ENCODE measurements at places on chromosomes 3 and 15.

GRCh38 chr15:38930851-38931572 lies 366.4 kb upstream of the RASGRP1 start:
- DNase-seq = no peak

DNA sequence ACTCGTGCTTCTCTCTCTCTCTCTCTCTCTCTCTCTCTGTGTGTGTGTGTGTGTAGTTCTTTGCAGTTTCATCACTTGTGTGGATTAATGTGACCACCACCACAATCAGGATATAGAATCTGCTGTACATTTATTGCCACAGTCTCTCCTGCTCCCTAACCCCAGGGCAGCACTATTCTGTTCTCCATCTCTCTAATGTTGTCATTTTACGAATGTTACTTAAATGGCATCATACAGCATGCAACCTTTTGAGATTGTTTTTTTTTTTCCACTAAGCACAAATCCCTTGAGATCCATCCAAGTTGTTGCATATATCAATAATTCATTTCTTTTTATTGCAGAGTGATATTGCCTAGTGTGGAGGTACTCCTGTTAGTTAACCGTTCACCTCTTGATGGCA lies 26.9 kb downstream of the SLCO3A1 start:
- DNase-seq = no peak

DNA sequence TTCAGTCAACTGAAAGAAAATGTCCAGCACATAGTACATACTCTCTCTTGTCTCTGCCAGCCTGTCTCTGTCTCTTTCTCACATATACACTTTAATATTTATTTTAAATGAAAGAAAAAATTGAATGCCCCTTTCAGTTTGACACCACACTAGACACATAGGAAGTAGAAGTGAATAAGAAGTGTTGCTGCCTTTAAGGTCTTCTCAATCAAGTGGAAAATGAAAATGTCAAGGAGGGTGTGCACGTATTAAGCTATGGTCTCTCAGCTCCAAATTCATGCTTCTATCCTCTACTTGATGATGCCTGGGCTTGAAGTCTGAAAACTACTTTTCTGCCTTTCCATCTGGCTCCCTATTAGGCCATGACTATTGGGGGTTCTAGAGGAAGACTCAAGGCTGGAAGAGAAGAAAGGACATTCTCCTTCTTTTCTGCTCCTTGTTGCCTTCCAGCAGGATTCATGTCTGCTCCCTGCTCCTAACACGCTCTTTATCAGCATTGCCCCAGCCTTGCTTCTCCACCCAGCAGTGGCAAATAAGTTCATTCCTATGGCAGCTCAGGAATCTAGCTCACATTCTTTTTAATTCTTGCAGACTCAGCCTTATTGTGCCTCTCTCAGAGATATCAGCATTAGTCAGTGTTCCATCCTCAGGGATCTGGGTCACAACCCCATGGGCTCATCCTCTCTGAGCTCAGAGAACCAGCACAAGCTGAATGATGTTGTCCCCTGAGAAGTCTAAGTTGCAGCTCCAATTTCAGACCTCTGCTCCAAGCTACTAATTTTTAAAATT lies 609.1 kb upstream of the GRM7 start:
- DNase-seq = no peak

DNA sequence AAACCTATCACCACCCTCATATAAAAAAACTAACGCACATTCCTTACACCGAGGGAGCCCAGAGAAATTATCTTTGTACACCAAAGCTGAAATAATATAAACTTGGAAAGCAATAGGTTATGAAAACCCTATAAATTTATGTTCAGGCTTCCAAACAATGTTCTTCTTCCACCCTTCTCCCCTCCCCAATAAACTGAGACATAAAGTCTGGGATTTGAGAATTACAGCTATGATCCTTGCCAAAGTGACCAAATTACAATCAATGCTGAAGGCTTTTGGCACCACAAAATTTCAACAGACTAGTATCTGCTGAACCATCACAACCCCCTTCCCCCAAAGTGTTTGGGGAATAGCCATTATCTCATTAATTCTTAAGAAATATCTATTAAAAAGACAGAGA lies 237.8 kb downstream of the FMN1 start:
- no peak for DNase-seq

GRCh38 chr3:129314386-129315222 lies 35.9 kb downstream of the HMCES start:
- DNase-seq = peak; percentile 21

DNA sequence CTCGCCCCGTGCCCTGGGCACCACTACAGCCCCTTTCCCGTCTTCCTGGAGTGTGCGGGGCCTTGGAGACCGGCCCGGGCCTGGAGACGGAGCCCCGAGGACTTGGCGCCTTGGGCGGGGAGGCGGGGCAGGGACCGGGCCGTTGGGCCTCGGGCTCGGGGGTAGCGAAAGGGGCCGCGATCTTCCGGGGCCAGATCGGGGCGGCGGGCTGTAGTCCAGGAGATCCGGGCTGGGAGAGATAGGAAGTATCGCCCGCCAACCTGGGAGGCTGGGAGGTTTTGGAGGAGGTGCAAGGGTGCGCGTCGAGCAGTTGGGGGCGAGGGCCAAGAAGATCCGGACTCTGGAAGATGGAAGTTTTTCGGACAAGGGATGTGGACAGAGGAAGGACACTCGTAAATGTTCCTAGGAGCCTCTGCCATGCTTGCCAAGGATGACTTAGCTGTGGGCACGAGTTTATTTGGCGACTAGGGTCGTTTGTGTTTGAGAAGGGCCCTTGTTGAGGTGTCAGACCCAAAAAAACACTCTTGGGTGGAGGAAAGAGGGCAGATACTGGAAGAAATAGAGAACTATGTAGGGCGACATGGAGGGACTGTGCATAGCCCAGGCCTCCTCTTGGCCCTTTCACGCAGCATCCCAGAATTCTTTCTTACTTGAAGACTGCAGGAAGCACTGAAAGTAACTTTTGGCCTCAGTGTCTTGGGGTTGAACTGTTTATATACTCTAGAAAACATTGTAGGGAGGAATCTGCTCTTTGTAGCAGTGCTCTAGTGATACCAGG lies 712 bp downstream of the RTF1 start:
- no peak for DNase-seq

- no peak for DNase-seq
These were observed 98.8 kb upstream of the TNFAIP8L3 start for GRCh38 chr15:51193526-51193925.

DNA sequence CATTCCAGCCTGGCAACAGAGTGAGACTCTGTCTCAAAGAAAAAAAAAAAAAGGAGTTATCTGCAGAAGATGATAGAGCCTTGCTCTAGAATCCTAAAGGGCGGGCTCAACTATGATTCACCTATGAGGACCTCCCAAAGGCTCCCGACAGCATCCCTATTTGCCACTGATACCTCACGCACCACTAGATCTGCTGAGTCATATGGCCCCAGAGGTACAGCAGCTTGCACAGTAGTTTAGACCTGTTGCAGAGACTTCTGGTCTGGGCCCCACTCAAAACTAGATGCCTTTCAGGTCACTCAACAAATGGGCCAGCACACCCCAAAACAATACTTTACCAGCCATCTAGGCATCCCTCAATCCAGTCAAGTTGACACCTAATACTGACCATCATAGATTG lies 38.1 kb upstream of the PTX3 start:
- DNase-seq = no peak

DNA sequence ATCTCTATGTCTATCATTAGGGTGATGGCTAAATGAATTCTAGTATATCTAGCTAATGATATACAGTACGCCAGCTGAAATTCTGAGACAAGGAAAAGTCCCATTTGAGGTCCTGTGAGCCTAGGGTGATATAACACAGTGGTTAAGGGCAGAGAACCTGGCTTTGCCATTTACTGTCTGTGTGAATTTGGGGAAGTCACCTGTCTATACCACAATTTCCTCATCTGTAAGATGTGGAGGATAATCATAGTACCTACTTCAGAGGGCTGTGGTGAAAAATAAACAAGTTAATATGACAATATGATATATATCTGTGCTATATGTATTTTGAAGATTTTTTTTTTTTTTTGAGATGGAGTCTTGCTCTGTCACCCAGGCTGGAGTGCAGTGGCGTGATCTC lies 9.8 kb upstream of the ANKDD1A start:
- DNase-seq = no peak

GRCh38 chr3:34862456-34862855 lies 776.9 kb upstream of the ARPP21 start:
- DNase-seq = no peak

DNA sequence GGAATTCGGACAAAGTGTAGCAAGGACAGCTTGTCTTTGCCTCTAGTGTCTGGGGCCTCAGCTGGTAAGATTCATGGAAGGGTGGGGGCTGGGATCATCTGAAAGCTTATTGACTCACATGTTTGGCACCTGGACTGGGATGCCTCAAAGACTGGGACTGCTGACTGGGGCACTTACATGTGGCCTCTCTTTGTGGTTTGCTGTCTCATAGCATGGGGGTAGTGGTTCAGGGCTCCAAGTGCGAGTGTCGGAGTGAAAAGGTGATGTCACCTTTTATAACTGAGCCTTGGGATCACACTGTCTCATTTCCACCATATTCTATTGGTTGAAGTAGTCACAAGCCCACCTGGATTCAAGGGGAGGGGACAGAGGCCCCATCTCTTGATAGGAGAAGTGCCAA lies 6.8 kb downstream of the MFSD1 start:
- DNase-seq = no peak

DNA sequence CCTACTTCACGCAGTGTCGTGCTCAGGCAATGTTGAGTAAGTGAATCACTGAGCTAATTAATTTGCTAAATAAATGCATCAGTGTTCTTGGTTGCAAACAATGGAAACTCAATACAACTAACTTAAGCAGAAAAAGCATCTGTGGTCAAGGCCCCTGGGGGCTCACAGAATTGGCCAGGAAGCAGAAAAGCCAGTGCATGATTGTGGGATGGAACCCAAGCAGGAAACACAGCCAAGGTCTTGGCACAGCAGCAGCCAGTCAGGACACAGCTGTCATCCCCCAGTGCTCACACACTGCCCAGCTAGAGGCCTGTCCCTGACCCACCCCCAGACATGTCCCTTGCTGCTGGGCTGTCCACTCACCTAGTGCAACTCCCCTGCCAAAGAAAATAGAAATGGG lies 85.9 kb downstream of the AQP9 start:
- DNase-seq = no peak

DNA sequence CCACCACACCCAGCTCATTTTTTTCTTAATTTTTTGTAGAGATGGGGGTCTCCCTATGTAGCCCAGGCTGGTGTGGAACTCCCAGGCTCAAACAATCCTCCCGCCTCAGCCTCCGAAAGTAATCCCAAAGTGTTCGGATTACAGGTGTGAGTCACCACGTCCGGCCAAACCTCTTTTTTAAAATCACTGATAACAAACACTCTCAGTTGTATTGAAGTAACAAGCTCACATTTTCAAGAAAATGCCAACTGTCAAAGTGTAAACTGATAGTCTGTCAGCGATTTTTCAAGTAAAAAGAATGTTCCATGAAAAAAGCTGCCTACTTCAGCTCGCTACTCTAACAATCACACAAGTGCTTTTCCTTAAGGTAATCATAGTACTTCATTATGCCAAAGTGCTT lies 33.4 kb downstream of the UBXN7 start:
- no peak for DNase-seq

- DNase-seq = no peak
These were observed 39.2 kb downstream of the HMCES start for GRCh38 chr3:129317848-129318247.

- DNase-seq = no peak
These were observed 34.3 kb upstream of the ANKRD34C start for GRCh38 chr15:79248183-79248582.

GRCh38 chr3:10772271-10773161 lies 43.5 kb upstream of the SLC6A11 start:
- no peak for DNase-seq

GRCh38 chr3:101946906-101947305 lies 97.6 kb downstream of the NFKBIZ start:
- no peak for DNase-seq

DNA sequence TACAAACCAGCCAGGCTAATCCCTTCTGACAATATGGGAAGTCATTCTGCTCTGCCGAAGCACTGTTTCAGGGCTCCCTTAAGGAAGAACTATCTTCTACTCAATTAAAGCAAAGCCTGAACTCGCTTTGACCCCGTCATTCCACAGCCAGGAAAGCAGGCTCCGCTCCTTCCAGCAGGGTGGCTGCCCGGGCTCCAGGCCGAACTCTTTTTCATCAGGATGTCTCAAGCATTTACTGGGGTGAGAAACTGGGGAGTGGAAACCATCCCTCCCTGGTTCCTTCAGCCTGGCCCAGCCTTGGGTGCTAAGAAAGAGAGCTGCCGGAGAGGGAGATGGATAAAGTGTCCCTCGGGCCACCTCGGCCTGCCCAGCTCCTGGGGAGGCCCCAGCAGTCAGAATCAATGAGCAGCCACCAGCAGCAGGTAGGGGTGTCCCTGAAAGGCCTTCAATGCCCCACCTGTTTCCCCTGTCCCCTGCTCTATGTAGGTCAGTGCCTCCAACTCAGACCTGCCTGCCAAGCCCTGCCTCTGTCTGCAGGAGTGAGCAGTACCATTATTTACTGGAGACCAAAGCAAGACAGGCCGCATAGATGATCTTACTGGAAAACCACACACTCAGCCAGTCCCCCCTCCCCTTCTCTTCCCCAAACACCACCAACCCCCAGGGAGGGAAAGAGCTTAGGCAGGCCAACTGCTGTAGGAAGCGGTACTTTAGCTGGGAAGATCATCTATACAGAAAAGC lies 225.6 kb upstream of the TLE3 start:
- no peak for DNase-seq

- no peak for DNase-seq
These were observed 17.9 kb upstream of the COPG1 start for GRCh38 chr3:129231331-129232119.

DNA sequence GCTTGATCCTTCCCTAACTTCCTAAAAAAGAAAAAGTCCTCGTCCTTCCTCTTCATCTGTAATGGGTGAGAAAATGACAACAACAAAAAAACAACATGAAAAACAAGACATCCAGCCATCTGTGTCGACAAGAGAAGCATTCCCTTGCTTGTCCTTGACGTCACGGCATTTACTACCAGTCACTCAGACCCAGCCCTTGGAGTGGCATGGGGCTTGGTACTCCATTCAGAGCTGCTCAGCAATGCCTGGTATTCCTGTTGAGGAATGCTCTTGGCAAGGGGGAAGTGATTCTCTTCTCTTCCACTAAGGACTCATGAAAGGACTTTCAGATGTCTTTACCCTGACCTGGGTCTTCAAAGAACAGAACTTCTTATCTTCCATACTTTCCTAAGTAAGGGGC lies 339.7 kb upstream of the RASGRP1 start:
- no peak for DNase-seq

DNA sequence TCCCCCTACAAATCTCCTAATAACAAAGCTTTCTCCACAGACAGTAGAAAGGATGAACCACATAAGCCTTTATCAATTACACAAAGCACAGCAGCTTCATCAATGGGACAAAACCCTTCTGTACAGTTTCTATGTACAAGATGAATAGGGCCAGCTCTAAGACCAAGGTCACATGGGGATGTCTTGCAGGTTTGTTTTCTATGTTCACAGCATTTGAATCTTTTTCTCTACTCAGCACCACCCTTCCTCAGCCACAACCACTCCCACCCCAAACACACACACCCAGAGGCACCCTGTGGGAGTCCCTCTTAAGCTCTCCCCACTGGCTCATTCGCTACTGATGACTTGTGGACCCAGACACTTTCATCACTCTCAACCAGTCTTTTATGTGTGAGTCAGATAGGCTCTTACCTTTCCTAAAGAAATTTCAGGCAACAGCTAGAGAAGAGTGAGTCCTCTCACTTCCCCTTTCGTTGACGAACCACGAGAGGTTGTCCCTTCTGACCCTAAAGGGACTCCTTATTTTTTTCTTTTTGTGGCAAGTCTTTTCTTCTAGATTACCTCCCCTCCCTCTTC lies 57.9 kb downstream of the ARHGAP31 start:
- DNase-seq = peak; percentile 42
